ENCODE measurements at places on chromosomes 16 and 17.
A peak's percentile ranks its signal among the peaks of the same experiment; 100 is the strongest.

DNA sequence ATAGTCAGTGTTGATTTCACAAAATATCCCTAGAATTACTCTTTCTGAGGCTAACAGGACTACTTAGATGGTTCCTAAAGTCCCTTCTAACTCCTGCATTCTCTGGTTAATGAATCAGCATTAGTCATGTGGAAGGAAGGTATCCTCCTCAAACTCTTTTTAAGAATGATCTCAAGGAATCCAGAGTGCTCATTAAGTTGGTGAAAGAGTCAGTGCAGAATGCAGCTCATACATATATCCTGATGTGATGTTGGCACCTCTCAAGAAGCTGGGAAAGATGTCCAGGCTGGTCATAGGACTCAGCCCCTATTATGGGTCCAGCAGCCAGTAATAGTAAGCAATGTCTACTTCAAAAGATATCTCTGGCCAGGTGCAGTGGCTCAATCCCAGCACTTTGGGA, 65.5 kb downstream of the PIGL start:
- peak; percentile 66 for DNase-seq

- DNase-seq: no peak
These were observed 35.0 kb downstream of the USP32 start for GRCh38 chr17:60356940-60357339.

- DNase-seq: no peak
These were observed 21.5 kb downstream of the IFT140 start for GRCh38 chr16:1590366-1590765.

GRCh38 chr17:79520167-79521165, 90.4 kb downstream of the RBFOX3 start:
- DNase-seq: no peak

GRCh38 chr17:3528880-3529511, 28.6 kb downstream of the TRPV3 start:
- no peak for DNase-seq

- no peak for DNase-seq
These were observed 13.5 kb downstream of the KIF18B start for GRCh38 chr17:44933824-44934744.

DNA sequence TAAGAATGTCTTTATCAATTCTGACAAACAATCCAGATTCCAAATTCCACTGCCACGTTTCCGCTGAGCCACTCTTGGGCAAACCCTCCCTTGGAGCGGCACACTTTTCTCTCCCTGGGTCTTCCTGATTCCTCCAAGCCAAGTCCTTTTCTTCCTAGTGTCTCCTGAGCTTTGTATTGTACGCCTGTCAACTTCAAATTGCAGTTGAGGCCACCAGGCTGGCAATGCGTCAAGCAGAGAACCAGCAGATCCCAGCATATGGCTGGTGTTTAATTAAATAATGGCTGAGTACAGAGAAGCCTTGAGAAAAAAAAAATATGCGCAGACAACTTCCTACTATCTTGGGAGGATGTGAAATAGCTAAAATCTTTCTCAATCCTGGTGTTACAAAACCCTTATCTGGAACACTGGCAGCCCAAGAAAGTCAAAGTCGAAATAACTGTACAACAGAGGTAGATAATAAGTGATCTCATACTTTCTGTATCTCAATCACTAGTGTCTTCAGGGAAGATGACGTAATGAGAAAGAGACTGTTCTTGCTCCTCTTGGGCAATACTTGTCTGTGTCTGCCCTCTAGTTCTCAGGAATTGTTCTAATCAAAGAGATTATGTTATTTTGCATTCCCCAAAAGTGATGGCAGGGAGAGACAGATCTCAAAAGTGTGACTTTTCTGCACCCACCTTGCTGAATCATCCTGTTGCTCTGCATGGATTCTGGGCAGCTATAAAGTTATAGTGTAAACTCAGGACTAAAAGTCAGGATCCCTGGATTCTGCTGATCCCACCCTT, 15.0 kb downstream of the SMIM36 start:
- DNase-seq: no peak

DNA sequence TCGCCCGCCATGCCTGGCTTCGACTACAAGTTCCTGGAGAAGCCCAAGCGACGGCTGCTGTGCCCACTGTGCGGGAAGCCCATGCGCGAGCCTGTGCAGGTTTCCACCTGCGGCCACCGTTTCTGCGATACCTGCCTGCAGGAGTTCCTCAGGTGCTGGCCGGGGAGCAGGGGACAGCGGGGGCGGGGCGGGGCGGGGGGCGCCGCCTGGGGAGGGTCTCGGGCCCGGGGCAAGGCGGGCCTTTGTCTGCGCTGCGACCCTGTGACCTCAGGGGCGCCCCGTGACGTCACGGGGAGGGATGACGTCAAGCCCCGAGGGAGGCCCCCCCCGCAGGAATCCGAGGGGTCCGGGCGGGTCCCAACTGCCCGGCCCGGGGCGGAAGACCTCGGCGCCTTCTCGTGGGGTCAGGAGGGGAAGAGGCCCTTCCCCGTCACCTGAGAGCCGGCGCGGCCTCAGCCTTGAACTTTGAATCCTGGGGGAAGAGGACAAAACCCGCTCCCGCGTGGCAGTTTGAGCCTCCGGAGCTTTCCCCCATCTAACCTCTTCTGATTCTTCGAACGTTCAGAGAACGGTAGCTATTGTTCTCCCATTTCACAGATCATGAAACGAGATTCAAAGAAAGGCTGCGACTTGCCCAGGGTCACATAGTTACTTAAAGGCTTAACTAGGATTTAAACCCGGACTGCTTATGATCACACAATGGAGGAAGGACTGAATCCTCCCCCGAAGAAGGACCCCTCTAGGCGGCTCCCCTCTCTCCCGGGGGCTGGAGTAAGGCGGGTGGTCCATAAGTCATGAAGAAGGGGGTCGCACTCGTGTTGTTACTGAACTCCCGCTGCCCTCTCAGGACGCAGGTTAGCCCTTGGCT, 527 bp downstream of the TRAF4 start:
- DNase-seq: peak; percentile 20

- DNase-seq: no peak
These were observed 54.6 kb upstream of the ACSF3 start for GRCh38 chr16:89038811-89039735.

GRCh38 chr17:76690596-76691280, 20.0 kb downstream of the MXRA7 start:
- DNase-seq: no peak

Data from GM04504 (cell line).